ENCODE measurements at places on chromosomes 6 and 20. TPM values are rescaled to one million over a fixed set of nuclear protein-coding genes. Genes with fewer than 3 reads are reported as not detected.
A peak's percentile ranks its signal among the peaks of the same experiment; 100 is the strongest.

GRCh38 chr6:168038576-168039140, 40.4 kb downstream of the FRMD1 start:
- DNase-seq, result no peak

GRCh38 chr6:138226700-138227315, 8.5 kb upstream of the PBOV1 start:
- DNase-seq, result no peak

DNA sequence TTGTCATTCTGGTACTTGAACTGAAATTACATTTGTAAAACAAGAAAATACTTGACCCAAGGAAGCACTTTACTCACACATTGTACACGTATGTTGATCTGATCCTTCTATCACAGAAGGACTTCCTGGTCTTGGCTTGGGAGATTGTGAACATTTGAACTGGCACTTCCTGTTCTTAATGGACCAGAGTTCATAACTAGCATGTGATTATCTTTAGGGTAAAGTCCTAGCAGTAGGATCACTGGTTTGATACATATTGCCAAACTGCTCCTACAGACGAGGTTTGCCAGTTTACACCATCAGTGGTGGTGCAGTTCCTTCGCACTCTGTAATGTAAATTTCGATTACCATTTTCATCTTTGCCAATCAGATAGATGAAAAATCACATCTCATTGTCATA, 12.7 kb downstream of the HECA start:
- DNase-seq, result no peak

GRCh38 chr20:48750941-48751635, 76.7 kb downstream of the PREX1 start:
- peak; percentile 65 for DNase-seq

DNA sequence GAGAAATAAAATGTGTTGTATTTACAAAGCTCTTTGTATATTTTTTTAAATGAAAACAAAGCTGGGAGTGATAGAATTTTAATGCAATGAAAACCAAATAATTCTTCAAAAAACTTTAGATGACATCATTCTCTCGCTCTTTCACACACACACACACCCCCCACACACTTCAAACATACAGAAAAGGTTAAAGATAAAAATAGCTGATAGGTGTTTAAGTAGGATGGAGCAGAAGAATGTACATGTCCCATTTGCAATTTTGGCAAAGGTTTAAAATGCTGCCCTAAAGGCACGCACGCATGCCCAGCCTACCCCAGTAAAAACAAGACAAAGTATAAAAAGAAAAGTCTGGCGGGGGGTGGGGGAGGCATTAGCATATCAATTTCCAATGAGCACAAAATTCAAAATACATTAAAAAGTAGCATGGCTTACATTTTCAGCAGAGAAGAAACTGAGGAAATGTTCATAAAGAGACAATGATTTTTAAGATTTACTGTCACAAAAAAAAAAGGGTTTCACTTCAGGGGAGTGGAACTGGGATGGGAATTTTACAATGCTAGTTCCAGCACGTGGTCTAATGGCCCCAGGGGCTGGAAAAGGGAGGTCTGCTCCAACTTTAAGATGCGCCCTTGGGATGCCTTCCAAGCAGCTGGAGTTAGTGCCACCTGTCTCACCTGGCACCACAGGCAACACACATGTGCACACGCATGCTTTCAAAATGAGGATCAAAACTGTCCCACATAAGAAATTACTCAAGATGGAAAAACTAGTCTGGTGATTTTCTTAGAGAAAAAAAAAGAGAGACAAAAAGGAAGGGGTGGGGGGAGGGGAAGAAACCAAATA, 55.1 kb upstream of the NFATC2 start:
- DNase-seq, result no peak

GRCh38 chr6:5181510-5182317, 79.0 kb downstream of the LYRM4 start:
- no peak for DNase-seq

GRCh38 chr20:39302312-39302711, 340.2 kb downstream of the DHX35 start:
- DNase-seq, result no peak

DNA sequence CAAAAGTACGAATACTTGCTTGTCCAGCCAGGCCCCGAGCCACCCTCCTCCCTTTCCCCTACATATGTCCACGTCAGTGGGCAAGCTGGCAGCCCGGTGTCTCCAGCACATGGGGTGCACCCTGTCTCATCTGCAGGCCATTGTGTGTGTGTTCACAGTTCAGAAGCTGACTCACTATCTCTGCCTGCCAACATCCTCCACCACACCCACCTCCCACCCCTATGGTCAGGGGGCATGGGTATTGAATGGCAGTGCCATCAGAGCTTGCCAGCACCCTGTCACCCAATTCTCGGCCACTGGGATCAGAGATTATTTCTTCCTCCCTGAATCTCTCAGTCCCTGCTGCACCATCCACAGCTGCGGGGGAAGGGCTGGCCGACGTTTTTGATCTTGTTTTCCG, 195.7 kb downstream of the FARS2 start:
- no peak for DNase-seq

DNA sequence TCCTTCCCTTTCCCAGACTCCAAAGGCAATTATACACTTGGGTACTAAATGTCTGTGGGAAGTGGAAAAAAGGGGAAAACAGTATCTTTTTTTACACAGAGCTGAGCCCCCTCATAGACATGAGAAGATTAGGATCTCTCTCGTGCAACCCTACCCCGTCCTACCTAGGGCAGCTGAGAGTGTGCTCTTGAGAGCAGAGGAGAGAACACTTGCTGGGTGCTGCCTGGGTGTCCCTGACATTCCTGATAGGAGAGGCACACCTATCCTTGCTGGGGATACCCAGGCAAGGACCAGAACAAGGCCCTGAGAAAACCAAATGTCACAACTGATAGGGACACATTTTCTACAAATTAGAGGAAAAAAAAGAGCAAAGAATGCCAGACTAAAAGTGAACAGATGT, 81.2 kb downstream of the PREP start:
- no peak for DNase-seq

DNA sequence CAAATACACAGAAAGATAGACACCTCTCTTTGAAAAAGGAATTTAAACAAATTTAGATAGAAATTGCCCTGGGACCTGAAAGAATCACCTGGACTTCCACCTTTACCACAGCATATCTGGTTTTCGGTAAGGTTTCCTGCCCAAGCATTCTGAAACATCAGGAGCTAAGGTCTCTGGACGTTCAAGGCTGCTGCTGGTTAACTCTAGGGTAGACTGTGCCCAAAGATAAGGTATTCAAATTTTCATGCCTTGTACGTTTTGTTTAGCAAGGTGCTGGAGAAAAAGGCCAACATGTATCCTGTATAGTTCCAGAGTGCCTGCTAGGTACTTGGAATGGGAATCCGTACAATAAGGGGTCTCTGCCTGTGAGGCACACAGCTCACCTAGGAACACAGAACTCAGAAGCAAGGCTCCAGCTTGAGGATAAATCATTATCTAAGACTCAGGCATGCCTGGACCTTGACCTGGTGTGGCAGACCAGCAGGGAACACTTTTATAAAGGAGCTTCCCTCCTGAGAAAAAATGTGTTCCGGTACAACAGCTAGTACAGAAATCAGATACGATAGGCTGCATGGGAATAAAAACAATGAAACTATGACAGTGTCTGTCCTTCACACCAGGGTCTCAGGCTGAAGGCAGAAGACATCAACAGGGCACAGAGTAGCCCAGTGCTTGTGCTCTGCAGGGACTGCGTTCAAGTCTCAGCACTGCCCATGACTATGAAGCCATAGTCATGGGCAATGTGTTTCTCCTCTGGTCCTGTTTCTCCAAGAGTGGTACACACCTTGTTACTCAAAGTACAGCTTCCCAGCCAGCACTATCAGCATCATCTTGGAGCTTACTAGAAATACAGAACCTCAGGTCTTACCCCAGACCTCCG, 70.4 kb downstream of the METTL24 start:
- no peak for DNase-seq

DNA sequence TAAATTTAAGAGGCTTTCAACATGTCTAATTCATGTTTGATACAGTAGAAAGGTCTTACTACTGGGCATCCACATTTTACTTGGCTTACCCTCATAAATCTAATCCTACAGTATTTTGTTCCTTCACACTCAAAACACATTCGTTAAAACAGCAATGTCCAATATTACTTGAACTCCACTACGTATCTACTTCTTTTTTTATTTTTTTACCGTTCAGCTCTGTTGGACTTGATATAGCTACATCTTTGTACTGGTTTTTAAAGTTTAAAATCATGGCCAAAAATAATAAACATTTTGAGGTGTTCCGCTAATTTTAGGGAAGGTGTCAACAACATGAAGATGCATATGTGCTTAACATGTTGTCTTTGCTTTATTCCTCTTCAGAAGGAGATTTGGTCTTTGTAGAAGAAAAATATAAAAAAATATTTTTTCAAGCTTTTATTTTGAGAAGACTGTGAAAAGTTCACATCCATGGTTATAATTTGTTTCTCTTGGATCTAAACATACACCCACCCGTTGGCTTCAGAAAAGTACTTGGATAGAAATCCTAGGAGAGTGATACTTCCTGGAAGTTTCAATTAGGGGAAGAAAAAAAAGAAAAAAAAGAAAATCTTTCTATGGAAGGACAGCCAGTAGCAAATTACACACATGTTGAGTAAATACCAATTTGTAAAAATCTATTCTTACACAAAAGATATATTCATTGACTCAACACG, 71.5 kb downstream of the EPB41L2 start:
- no peak for DNase-seq

DNA sequence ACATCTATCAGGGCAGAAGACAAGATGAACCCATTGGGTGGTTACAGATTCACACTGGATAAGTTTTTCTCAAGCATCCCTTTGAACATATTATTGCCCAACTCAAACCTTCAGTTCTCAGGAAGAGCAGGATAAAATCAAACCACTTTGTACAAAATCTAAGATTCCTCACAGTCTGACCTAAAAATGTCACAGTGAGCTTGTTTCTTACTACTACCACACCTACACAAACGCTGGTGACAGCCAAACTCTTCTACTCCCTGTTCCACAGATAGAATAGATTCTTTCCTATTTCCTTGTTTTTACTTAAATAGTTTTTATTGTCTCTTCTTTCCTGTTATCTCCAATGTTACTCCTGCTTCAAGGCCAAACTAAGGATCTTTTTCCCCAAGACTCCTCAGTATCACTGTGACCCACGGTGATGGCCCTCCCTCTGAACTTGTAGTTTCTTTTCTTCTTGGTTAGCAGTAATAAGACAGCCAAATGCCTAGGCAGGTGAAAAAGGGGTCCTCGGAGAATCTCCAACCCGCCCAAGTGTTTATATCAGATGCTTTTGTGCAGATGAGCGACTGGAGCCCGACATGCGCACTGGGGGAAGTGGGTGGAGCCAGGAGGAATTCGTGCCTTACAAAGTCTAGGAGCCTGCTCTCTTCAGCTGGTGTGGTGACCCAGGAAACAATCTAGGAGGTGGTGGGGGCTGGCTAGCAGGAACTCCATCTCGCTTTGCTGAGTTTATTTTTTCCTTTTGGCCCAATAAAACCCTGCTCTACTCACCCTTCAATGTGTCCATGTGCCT, 53.4 kb downstream of the SEL1L2 start:
- DNase-seq, result no peak

- DNase-seq, result no peak
Observed at GRCh38 chr6:87636315-87636714, 46.4 kb downstream of the ORC3 start.

GRCh38 chr6:168834801-168835200, 393.8 kb downstream of the SMOC2 start:
- no peak for DNase-seq

DNA sequence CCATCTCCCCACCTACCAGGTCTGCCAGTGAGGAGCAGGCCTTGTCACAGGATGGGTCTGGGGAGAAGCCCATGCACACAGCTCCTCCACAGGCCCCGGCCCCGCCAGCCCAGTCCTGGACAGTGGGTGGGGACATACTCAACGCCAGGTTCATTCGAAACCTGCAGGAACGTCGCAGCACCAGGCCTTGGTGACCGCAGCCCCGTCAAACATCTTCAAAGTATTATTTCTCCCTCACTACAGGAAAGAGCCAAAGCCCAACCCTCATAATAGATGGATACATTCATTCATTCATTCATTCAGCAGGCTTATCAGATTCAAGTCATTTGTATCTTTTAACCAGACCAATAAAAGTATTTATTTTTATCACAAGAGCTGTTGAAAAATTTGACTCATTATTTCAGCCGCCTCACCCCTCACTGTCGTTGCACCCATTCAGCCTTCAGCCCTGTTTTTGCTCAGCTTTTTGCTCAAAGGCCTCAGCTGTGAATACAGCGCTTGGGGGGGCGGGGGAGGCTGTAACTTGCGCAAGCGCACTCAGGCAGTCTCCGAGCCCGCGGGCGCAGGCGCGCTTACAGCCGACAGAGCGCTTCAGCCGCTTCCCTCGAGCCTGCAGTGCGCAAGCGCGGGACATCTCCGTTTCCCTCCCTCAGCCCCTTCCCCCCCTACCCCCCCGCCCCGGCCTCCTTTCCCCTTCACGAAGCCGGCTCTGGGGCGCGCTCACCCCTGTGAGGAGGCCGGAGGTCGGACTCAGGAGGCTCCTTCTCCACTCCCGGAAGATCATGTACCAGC, at the start of gene C6orf136:
C6orf136 (plus strand) TSS at position 684 of the 792 bp plus-strand sequence; CDS start at position 783, 99 bp downstream.
- DNase-seq, result peak; percentile 79

- no peak for DNase-seq
Observed at GRCh38 chr6:157550114-157550989, 169.4 kb downstream of the ZDHHC14 start.

GRCh38 chr6:2688401-2689064, 62.2 kb downstream of the MYLK4 start:
- no peak for DNase-seq

GRCh38 chr6:125747589-125748405, 1.6 kb upstream of the HEY2 start:
- DNase-seq, result peak; percentile 46

DNA sequence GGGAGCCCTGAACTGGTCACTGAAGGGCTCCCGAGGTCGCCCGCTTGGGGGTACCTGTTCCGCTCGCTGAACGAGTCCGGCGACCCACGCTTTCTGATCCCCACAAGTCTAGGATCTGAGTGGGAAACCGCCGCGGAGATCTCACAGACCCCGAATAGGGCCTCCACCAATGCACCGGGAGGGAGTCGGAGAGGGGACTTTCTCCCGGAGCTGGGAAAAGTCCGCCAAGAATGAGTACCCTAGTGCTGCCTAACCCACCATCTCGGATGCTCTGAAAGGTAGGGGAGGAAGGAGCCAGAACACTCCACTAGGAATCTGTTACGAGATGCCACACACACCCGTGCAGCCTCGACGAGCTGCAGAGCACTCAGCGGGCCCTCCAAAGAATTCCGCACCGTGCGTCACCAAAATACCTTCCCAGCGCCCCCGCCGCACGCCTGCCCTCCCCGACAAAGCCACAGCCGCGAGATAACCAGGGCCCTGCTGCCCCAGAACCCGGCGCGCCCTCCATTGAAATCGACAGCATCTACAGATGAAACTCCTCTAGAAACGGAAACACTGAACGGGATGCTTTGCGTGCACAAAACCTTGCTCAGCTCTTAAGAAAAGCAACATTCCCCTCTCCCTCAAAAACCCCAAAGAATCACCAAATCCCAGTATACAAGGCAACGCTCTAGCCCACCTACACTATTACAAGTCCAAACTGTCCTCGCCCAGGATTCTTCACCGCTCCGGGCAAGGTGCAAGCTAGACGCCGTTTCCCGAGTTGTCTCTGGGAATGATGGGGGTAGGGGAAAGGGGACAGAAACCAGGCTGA, 686 bp downstream of the COL12A1 start:
- peak; percentile 23 for DNase-seq

Gene C6orf58
- 0.82 TPM for total RNA-seq

Gene PRPF6
- 81.5 TPM for total RNA-seq

Gene ID4
- 106 TPM for total RNA-seq

Gene BTNL2
- not detected for total RNA-seq

Gene DEFB124
- not detected for total RNA-seq

Gene TIAM2
- total RNA-seq, result 33.5 TPM

Data from neural crest cell (in vitro differentiated cells).